ENCODE measurements at places on chromosomes 2 and 18.

DNA sequence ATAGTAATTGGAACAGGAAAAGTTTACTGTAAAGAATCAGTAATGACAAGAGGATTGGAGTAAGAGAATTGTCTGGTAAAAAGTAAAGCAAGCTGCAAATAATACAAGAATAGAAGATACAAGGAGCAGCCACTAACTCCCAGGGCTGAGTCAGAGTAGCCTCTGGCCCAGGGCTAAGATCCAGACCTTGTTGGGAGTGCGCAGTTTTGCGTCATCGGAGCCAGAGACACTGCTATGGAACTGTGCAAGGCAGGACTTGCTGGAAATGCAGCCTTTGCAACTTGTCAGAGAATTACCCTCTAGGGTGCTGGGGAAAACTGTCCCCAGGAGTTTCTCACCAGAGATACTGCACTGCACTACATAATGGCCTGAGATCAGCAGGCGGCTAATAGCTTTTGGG, 135.2 kb downstream of the NYAP2 start:
- DNase-seq, result no peak

GRCh38 chr2:209416913-209417312, 6.9 kb upstream of the MAP2 start:
- no peak for DNase-seq

- DNase-seq, result no peak
Observed at GRCh38 chr2:237390235-237390634, 23.7 kb downstream of the COL6A3 start.

DNA sequence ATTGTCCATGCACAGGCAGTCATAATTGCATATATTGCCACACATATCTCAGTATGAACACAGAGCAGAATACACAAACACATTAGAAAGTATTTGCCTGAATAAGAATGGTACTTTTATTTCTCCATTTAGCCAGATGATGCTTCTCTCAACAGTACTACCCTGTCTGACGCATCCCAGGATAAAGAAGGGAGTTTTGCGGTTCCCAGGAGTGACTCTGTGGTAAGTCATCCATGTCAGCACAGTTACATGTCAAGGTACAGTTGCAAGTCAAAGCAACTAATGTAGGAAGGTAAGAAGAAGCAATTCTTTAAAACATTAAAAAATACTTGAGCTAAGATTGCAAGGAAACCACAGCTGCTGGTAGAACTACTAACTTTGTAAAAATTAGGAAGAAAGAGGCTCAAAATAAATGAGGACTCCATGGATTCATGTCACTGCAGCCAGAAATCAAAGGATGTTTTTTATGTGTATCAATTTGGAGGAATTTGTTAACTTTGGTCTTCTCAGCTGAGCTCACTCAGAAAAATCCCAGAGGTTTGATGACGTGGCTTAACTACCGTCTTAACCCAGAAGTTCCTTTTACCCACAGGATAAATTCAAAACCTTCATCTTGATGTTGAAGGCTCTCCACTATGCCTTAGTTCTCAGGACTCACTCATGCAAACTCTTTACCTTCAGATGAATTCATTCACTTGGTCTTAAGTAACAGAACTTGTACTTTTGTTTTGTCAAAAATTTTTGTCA, 130.3 kb downstream of the ARHGAP28 start:
- DNase-seq, result no peak

DNA sequence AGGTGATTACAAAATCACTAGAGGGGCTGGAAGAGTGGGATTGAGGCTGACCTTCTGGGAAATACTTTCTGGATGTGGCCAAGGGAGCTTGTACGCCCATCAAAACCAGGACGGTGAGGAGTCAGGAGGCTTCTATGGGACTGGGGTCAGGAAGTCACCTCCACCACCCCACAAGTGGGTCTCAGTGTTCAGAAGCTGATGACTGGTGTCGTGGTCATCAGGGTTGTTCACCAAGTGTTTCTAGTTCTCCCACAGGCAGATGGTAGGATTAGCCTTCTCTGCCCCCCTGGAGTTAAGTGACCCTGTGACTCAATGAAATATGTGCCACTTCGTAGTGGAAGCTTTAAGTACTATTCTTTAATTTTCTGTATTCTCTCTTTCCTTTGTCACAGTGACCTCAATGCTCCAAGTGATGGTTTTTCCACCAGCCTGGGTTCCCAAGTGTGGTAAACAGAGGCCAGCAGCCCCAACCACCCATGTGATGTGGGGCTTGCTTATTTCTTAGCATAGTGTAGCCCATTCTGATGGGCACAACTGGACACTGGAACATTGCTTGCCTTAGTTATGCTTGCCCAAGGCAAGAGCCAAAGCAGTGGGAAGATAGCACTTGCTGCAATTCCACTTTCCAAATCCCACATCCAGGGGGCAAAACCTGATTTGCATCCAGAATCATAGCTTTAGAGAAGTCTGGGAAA, 258.8 kb downstream of the CYP26B1 start:
- no peak for DNase-seq

Data from H54 (cell line).